ENCODE measurements at places on chromosomes 4 and X.

DNA sequence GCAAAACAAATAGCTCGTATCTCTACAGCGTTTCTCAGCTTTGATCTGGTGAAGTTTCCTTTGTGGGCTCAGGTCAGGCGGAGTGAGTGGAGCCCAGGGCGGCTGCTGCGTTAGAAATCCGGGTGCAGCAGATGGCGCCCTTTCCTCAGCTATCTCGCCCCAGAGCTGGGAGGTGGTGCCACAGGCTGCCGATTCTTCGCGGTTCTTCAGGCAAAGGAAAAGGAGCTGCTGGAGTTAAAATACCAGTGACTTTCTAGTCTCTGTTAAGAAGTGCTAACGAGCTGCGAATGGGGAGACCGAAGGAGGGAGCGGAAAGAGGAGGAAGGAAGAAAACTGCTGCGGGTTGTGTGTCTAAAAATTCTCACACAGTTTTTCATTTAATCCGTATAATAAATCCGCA lies 114.6 kb downstream of the CPE start:
- peak; percentile 62 for DNase-seq

DNA sequence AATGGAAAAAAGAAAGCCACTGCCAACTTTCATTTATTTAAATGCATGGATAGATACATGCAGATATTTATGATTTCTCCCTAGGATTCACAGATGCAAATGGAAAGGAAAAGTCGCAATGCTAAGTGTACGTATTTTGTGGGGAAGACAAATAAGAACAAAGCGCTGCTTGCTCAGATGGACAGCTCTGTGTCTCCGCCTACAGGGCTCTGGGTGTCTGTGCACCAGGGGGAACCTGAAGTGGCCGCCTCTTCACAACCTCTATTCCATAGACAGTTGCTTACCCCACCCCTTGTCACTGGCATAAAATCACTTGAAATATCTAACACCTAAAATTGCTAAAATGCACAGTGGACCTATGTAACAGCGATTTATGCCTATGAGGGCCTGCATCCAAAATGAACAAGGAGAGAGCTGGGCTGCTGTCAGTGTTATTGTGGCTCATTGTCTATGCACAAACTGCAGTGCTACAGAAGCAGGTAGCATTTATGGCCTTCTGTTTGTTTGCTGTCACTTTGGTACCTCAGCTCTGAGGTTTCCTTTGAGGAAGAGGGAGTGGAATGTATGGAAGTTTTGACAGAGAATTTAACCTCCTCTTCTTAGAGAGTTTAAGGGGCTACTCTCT lies 58.6 kb upstream of the PAGE1 start:
- DNase-seq = peak; percentile 51

GRCh38 chr4:72442715-72443114 lies 126.3 kb downstream of the ADAMTS3 start:
- DNase-seq = no peak

DNA sequence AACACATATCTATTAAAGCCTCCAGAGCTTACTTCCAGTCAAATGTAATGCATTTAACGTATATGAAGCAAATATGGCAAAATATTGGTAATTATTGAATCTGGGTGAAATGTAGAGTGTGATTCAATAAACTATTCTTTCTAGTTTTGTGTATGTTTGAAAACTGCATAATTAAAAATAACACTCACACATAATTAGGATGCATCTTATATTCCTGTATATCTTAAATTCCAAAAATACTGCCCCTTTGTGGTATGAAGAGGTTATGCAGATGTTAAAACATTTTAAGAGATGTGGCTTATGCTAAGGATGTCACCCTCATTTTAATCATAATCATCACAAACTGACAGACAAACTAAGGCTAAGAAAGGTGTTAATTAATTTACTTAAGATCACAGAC lies 182.9 kb downstream of the COX18 start:
- DNase-seq = peak; percentile 3

- DNase-seq = no peak
These were observed 159.8 kb upstream of the FAM241A start for GRCh38 chr4:111985426-111985825.

DNA sequence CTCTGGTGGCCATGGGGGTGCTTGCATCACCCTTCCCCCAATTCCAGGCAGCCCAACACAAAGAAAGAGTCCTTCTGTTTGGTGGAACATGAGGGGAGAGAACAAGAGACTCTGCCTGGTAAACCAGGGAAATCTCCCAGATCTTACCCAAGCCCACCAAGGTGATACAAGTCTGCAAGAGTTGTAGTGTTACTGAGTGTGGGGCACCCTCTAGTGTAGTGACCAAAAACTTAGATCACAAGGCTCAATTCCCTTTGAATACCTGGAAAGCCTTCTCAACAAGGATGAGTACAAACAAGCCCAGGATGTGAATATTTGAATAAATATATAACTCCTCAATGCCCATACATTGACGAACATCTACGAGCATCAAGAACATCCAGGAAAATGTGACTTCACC lies 64.7 kb downstream of the IL13RA2 start:
- DNase-seq = no peak

All from NB4 (cell line).